NCI-H2107 (cell line): ENCODE measurements at places on chromosomes 16 and 17.

- no peak for DNase-seq
Observed at GRCh38 chr17:38751144-38751807, 1.3 kb upstream of the PSMB3 start.

DNA sequence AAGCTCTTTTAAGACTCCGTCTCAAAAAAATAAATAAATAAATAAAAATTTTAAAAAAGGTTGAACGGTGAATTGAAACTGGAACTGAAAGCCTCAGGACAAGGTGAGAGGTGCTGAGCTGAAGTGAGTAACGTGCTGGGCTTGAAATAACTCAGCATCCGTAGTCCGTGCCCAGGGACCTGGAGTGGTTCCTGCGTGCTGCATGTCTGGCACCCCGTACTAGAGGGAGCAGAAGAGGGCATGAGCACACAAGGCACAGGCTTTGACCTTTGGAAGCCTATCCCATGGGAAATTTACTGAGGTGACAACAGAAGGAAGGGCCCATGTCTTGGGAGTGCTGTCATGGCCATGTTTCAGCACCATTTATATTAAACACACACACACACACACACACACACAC, 4.5 kb upstream of the MEIOB start:
- DNase-seq = no peak

- DNase-seq = peak; percentile 3
Observed at GRCh38 chr16:58661199-58661830, 23.3 kb downstream of the SLC38A7 start.

DNA sequence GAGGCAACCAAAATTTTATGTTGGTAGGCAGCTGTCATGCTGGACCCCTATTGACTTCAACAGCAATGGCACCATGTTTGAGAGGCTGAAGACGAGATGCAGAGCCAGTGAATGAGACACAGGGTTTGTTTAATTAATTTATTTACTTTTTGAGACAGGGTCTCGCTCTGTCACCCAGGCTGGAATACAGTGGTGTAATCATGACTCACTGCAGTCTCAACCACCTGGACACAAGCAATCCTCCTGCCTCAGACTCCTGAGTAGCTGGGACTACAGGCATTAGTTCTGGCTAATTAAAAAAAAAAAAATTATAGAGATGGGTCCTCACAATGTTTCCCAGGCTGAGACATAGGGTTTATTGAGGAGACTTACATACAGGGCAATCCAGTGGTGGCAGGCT, 36.2 kb upstream of the PPM1D start:
- no peak for DNase-seq
